Skin of body (tissue), 3 donors: ENCODE measurements at places on chromosomes 6 and 20.

DNA sequence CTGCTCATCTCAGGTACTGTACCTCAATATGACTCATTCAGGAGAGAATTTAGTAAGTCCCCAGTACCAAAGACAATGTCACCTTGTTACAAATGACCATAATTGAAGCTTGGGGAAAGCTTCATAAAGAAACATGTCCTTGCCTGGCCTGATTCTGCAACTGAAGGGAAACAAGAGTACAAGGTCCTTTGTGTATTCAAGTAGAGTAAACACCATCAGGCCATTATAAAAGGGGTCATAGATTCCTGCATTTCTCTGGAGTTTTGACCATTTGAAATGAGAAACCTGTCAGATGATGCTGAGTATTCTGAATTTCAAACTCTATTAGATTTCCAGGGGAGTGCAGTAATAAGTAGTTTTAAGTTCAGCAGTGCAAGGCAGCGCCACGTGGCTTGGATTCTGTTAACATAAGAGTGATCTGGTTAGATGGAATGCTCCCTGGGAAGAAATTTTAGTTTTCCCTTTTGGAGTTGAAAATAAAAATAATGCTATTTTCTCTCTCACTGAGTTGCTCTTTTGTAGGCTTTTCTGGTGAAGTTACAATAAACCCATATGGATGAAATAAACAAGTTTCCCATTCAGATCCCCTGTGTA lies 1054.3 kb downstream of the EPHA7 start:
- peak; percentile 98 for DNase-seq

DNA sequence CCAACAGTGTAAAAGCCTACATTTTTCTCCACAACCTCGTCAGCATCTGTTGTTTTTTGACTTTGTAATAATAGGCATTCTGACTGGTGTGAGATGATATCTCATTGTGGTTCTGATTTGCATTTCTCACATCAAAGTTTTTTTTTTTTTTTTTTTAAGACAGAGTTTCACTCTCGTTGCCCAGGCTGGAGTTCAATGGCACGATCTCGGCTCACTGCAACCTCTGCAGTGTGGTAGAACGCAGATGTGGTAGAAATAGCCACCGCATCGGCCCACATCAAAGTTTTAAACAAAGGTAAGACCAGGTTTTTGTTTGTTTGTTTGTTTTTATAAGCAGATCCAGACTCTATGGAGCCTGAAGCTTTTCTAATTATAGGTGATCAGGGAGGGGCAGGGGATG lies 12.7 kb upstream of the PPP1R3G start:
- no peak for DNase-seq

- DNase-seq, result no peak
Observed at GRCh38 chr20:37278966-37279590, 10.4 kb upstream of the MANBAL start.

DNA sequence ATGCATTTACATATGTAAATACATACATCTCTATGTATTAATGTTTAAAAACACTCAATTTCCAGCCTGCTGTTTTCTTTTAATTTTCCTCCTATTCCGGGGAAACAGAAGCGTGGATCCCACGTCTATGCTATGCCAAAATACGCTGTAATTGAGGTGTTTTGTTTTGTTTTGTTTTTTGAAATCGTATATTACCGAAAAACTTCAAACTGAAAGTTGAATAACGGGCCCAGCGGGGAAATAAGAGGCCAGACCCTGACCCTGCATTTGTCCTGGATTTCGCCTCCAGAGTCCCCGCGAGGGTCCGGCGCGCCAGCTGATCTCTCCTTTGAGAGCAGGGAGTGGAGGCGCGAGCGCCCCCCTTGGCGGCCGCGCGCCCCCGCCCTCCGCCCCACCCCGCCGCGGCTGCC lies 355 bp upstream of the BMP2 start:
- no peak for DNase-seq

DNA sequence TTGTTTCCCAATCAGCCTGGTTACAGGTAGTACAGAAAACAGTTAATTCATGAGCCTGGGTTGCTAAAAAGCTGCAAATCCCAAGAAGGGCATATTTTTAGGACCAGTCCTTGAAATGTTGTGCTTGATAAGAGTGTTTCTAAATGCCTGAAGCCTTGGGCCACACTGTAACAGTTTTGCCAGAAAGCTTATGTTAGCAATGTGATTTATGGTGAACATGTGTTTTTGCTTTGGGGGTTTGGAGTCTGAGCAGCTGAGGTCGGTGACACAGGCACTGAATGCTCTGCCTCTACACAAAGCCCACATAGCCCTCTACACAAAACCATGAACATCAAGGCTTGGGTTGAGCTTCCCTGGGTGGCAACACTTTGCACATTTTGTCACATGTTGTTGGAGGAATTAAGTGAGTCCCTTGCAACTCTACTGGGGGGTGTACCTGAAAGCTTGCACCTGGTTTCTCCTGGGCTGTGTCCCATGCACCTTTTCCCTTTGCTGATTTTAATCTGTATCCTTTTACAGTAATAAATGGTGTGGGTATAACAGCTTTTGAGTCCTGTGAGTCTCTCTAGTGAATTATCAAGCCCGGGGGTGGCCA lies 22.2 kb downstream of the AHI1 start:
- DNase-seq, result peak; percentile 79

- no peak for DNase-seq
Observed at GRCh38 chr6:170067181-170067641, 223.7 kb downstream of the DLL1 start.

DNA sequence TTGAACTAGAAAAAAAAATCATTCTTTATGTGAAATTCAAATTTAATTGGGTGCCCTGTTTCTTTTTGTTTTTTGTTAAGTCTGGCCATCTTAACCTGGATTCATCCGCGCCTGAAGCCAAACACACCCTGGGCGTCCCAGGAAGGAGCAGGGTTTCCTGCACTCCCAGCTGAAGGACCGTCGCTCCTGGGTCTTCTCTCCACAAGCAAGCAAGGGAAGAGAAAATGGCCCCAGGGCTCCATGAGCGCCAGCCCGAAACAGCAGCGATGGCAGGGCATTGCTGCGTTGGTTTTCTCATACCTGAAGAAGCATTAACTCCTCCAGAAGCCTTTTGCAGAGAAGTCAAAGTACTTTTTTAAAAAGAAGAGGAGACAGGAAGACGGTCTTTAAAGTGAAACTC lies 105.4 kb upstream of the AFDN start:
- no peak for DNase-seq

- DNase-seq, result no peak
Observed at GRCh38 chr20:687468-688203, 12.0 kb upstream of the SCRT2 start.

GRCh38 chr20:34669094-34669493 lies 7.8 kb downstream of the PIGU start:
- DNase-seq, result no peak

DNA sequence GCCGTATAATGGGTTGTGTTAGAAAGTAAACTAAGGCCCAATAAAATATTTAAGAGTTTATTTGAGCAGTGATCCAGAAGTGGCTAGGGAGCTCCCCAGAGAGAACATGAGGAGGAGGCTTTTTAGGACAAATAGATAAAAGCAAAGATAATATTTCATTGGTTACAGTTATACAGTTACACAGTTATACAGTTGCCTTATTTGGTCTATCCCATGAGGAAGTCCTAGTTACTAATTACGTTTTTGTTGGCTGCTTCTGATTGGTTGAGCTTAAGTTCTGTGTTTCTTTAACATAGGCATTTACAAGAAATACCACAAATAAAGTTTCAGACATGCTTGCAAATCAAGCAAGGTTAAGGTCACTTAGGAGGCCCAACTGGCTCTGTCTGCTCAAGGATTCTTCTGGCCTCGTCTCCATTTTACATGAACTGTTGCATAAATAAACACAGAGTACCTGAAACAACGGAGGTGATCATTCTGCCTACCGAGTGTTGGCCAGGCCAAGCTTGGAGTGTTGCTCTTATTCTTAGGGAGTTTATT lies 7.0 kb downstream of the UBD start:
- peak; percentile 50 for DNase-seq

DNA sequence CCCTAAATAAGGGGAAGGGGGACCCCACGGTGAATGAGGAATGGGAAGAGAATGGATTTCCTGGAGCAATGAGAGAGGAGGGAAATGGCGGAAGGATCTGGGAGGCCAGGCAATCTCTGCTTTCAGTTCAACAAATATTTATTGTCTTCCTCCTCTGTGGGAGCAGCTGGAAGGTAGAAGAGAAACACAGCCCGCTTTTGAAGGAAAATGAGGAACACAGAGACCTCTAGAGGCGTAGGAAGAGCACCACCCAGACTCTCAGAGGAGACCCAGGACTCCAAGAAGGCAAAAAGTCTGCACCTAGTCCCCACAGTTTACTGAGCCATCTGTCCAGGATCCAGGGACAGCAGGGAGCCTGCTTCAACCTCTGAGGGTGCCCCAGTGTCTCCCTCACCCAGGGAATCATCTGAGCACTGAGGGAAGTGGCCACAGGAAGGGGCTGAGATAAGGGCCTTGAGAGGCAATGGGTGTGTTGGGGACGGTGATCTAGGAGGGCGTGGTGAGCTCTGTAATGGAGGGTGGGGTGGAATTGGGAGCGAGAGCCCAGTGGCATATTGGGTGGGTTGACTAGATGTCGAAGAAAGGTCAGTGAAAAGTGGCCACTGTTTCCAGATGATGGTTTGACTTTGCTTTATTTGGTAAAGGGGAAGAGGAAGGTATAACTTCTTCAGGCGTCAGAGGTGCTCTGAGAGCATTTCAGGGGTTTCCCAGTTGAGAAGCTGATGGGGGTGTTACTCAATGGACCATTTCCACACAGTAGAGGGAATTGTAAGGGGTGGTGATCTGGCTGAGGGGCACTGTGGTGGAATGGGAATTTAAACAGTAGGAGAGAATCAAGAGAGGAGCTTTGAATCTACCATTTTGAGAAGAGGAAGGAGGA lies 610 bp downstream of the PSORS1C1 start:
- no peak for DNase-seq

- no peak for DNase-seq
Observed at GRCh38 chr6:168641446-168641845, 200.5 kb downstream of the SMOC2 start.

DNA sequence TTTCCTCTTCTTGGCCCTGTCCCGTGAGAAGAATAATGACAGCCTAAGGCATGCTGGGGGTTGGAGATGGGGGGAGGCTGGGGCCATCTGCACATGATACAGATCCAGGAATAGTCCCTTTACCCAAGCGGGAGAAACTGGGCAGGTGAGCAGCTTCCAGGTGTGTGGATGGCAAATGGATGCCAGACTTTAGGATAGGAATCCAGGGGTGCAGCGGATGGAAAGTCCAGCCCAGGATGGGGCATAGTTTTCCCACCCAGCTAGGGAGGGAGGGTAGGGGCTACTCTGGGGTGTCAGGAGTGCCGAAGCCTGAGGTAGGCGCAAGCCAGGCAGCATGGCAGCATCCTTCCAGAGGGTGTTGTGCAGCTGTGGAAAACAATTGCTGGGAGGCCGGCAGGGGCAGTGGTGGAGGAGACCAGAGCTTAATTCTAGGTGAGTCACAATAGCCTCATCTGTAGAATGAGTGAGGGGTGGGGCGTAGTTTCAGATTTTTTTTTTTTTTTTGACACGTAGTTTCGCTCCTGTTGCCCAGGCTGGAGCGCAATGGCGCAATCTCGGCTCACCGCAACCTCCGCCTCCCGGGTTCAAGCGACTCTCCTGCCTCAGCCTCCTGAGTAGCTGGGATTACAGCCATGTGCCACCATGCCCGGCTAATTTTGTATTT lies 15.4 kb upstream of the FAM110A start:
- DNase-seq, result no peak

DNA sequence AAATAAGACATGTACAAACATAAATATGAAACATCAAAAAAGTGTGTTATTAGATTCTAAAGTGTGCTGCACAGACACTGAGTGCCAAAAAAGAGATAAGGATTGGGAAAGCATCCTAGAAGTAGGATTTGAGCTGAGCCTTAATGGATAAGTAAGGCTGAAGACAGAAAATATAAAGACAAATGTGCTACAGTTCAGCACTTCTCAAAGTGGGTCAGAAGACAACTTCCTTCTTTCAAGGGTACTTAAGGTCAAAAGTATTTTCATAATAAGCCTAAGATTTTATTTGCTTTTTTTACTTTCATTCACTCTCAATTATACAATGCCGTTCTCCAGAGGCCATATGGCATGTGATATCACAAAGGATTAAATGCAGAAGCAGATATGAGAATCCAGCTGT lies 16.8 kb downstream of the USP45 start:
- no peak for DNase-seq

GRCh38 chr6:142241061-142241460 lies 60.7 kb upstream of the ADGRG6 start:
- no peak for DNase-seq

- DNase-seq, result no peak
Observed at GRCh38 chr6:3875486-3875885, 26.3 kb downstream of the FAM50B start.

DNA sequence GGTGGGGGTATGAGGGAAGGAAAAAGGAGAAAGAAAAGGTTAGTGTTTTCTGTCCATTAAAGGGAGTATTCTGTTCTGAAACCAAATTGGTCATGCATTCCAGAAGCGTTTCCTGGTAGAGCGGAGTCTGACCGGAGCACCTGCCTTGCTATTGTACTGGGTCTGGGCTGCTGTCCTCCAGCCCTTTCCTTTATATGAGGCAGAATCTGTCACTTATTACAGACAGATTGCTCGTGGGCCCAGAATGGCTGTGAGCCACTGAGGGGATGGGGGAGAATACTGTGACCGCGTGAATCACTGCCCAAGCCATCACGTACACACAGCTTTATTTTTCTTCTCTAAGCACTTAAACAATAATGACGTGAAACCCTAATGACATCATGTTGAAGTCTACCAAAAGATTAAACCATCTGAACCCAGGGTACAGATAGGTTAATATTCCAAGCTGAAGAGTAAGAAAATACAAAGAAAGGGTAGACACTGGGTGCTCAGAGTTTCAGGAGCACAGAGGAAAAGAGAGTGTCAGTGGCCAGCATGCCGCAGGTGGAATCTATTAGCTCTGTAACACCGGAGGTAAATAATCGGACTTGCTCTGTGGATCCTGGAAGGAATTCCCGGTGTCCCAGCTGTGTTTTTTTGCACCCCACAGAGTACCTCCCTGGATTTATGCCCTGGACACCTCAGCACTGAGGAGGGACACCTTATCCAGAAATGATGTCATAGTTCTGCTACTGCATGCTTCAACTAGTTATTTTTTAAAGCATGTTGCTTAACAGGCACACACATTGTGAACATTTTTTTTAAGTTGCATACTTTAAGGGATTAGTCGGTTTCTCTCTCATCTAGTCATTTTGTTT lies 573.3 kb downstream of the PKHD1 start:
- peak; percentile 4 for DNase-seq

DNA sequence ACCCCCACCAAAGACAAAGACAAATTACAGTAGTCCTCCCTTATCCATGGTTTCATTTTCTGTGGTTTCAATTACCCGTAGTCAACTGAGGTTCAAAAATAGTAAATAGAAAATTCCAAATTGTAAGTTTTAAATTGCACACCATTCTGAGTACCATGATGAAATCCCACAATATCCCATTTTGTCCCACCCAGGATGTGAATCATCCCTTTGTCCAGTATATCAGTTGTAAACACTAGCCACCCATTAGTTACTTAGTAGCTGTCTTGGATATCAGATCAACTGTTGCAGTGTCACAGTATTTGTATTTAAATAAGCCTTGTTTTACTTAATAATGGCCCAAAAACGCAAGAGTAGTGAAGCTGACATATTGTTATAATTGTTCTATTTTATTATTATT lies 364.0 kb upstream of the ARID1B start:
- no peak for DNase-seq
